ENCODE measurements at places on chromosomes 2 and 18.

GRCh38 chr2:121080013-121080772 is 204.8 kb downstream of the TFCP2L1 start:
- peak; percentile 82 for DNase-seq

GRCh38 chr2:32446369-32446768 is 89.5 kb downstream of the BIRC6 start:
- no peak for DNase-seq

DNA sequence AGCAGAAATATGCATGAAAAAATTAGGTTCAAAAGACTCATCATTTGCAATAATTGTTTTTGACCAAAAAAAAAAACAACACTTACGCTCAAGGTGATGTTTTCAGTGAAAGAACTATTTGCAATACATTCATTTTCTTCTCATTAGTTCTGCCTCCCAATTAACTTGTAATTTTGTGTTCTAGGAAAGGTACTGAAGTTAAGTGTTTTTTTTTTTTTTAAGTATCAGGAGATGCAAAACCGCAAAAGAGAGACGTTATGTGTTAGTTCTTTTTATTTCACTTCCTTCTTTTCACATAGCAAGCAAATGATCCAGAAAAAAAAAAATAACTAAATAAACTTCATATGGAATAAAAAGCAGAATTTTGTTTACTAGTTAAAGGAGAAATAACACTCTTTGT is 735.2 kb upstream of the GCFC2 start:
- DNase-seq: no peak

- no peak for DNase-seq
Measured at GRCh38 chr2:232094883-232095282, 133.4 kb downstream of the DIS3L2 start.

DNA sequence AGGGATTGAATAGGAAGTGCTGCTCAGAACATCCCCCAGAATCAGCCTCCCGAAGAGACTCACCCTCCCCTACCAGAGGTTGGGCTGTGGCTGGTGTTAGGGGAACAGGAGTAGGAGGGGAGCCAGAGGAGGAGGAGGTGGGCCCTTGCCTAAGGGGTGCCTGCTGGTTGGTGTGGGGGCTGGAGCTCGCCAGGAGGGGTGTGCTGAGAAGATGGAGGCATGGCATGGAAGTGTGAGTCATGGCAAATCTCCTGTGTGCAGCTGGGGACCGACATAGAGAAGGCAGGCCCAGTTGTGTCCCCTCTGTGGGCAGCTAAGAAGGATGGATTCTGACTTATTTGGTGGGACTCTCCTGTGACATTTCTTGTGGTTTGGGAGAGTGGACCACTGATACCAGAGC is 73.7 kb downstream of the DGKD start:
- DNase-seq: peak; percentile 48

- no peak for DNase-seq
Measured at GRCh38 chr18:61497422-61497821, 164.2 kb downstream of the CDH20 start.

DNA sequence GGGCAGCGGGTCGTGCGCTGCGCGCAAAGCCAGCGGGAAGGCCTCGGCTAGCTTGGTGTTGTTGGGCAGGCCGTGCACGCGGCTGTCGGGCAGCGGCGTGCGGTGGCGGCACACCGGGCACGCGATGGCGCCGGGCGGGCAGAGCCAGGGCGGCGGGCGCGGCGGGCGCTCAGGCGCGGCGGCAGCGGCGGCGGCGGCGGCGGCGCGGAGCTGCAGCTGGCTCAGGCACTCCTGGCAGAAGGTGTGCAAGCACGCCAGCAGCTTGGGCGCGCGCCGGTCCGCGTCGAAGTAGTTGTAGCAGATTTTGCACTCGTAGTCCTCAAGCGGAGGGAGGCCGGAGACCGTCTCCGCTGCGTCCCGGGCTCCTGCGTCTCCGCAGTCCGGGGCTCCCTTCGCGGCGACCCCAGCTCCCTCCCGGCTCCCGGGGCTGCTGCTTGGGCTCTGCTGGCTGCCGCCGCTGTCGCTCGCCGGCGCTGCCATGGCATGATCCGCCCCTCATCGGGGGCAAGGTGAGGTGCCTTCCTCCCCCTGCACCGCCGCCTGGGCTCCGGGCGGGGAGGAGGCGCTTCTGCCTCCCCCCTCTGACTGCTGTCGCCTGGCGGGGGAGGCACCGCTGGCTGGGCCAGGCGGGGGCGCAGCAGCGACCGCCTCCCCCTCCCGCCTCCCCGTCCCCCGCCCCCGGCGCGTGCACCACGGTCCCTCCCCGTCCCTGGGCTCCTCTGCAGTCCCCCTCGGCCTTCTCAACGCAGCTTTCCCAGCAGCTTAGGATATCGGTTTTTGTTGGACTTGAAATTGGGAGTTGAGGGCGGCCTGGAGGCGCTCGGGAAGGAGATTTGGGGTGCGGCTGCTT is 21.0 kb upstream of the PAX3 start:
- DNase-seq: no peak

DNA sequence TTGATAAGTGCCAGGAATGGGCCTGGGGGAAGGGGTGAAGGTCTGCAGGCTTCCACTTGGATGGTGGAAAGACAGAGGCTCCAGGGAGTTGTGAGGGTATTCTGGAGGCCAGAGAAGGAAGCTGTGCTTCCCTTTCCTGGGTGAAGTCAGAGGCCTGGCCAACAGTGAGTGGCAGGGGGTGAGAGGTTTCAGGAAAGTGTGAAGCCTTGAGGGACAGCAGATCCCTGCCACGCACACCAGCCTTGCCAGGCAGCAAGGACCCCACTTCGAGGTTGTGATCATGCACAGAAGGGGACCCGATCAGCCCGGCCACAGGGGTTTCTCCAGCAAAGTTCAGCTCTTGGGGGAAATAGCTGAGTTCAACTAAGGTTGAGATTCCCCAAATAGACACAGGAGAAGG is 66.5 kb downstream of the SMAD7 start:
- no peak for DNase-seq

DNA sequence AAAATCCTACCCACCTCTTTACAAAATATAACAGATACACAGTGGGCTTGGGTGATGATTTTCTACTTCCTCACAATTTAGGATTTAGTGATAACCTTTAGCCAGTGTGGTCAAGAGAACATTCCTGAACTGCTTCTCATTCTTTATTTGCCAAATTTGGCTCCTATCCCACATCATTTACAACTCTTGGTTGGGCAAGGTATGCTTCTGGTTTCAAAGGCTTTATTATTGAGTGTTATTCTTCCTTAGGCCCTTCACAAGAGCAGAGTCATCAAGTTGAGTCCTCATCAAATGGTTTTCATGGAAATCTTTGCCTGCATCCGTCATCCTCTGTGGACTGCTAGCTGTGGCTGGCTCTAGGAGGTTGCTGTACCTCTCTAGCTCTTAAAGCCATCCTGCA is 472.0 kb upstream of the ETAA1 start:
- DNase-seq: no peak

GRCh38 chr2:71863396-71863795 is 284.3 kb downstream of the CYP26B1 start:
- DNase-seq: no peak

GRCh38 chr2:40658941-40659340 is 207.1 kb upstream of the SLC8A1 start:
- DNase-seq: no peak

Measured in activated CD8-positive, alpha-beta memory T cell treated with anti-CD3 and anti-CD28 coated beads, Interleukin-2, amount 50 U/mL, for 48 hours (primary cell).